ENCODE measurements at places on chromosomes 5 and 9.

DNA sequence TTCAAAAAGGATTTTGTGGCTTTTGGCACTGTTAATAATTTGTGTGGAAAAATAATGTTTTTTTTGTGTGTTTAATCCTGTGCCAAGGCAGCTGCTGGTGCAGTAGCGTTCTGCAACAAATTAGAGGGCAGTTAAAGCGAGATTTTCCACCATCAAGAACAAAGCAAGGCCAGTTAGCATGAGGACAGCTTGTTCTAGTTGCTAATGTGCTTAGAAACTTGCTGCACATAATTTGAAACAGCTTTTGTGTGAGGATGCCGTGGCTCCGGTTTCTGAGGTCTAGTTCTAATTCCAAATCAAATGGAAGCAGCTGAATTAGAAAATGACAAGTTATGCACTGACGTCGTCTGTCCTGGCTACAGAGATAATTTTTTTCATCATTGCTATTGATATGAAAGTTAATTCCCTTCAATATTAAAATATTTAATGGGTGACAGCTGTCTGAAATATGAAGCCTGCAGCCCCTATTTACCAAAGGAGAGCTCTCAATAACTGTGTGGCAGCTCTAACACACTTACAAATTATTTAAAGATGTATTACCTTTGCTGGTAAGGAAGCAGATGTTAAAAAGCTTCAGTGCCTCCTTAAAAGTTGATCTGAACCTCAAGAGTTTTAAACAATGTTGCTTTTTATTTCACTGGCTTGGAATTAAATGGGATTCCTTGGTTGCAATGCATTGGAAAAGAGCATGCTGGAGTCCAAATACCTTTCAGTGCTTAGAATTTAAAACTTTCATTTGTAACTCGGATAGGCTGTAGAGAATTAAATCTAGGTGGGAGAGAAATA lies 128.6 kb downstream of the SPATA31D1 start:
- DNase-seq: no peak

DNA sequence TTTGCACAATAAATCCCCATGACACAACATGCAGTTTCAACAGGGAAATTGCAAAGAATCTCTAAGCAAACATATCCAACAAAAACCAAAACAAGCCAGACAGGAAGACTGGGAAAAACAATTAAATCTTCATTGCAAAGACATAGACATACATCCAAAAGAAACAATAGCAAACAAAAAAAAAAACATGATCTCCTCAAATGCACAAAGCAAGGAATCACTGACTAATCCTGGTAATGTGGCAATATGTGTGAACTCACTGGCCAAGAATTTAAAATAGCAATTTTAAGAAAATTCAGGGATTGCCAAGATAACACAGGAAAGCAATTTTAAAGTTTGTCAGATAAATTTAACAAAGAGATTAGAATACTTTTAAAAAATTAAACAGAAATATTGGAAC lies 520.1 kb upstream of the SMC2 start:
- no peak for DNase-seq

DNA sequence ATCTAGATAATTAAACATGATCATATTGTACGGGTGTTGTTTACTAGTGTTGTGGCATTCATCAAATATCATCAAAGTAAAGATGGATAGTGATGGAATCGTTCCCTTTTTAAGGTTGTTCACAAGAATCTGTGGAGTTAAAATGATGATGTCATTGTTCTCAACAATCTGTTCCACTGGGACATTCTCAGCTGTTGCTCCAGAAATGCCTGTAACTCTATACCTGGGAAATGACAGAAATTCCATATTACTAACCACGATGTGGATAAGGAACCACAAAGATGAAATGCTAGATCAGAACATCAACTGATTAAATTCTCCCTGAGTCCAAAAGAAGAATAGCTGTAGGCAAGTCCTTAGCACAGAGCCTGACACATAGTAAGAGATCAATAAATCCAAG lies 38.0 kb downstream of the RIGI start:
- DNase-seq: no peak

- DNase-seq: no peak
Observed at GRCh38 chr5:35477911-35478310, 139.8 kb upstream of the SPEF2 start.

GRCh38 chr5:118193194-118193905 lies 795.0 kb downstream of the DTWD2 start:
- DNase-seq: no peak

DNA sequence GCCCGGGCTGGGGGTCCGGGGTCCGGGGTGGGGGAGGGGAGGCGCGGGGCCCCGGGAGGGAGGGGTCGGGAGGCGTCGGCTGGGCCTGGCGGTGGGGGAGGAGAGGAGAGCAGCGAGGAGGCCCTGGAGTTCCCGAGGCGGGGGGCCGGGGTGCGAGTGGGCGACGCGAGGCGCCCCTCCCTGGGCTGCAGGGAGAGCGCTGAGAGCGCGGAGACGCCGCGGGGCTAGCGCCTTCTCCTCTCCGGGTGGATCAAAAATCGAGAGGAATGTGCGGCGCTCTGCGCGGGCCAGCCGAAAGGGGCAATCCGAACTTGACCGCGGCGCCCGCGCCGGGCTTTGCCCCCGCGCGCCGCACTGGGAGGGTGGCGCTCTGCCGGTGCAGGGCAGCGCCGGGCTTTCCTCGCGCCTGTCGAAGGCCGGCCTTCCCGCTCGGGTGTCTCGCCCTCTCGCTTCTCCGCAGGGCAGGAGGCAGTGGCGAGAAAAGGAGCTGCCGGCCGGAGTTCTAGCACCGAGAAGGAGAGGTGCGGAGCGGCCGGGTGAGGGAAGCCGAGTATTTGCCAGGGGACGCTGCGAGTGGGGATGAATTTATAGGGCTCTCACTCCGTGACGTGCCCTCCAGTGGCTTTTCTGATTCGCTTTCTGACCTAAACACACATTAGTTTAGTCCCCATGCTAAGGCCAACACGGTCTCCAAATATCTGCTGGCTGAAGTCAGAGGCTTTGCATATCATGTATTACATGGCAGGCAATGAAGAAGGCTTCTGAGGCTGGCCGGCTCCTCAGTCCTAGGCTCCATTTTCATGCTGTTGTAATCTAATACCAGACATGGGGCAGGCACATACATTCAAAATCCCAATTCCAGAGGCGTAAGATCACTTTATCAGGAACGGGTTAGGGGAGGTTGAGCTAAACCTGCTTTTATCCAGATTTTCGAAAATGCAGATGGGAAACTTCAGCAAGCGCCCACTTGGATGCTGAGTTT lies 503 bp upstream of the GDNF start:
- DNase-seq: no peak

DNA sequence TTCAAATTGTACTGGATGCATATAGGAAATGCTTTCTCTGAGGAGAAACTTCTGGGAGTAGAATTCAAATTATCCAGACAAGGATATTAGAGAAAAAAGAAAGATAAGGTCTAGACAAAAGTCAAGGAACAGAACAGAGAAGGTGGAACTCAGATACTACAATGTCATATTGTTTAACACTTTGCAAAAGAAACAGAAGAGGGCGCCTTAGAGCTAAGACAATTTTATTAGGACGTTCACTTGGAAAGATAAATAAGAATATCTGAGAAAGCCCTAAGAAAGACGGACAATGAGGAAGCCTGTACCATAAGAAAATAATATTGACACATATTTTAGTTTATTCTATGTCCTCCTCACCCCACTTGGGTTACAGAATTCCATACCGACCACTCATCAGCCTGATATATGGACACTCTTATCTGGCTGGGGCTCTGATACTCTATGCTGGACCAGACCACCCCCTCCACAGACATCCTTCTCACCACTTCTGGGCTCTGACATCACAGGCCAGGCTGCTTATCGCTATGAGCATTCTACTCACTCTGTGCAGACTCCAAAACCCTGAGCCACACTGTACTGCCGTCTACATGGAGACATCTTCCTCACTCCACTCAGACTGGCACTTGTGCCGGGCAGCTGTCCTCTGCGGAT lies 9.1 kb upstream of the AK3 start:
- DNase-seq: peak; percentile 100

- peak; percentile 54 for DNase-seq
Observed at GRCh38 chr5:155616779-155617392, 603.3 kb downstream of the KIF4B start.

DNA sequence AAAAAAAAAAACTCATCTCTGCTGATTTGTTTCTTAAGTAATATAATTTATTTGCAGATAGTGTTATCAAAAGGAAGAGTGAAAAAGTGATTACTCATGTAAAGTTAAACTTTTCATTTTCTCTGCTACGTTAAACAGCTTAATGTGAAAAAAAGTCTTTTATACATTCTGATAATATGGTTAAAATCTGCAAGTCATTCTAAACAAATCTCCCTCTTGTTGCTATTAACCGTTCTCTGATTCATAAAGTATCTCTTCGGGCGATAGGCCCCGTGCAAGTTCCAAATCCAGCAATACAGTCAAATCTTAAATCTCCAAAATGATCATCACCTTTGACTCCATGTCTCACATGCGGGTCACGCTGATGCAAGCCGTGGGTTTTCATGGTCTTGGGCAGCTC lies 732.0 kb downstream of the TAF11L14 start:
- no peak for DNase-seq

DNA sequence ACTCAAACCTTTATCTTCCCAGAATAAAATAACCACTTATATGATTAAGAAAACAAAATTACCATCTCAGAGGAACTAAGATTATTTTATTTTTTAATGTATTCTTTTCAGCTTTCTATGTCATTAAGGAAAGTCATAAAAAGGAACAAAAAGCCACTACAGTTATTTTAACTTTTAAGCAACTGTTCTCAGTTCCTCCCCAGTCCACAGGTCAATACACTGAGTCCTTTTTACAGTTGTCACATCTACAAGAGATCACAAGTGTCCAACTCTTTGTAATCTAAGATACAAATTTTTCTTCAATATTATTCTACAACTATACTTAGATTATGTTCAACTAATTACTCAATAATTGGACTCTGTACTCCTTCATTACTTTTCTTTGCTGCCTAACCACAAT lies 782.8 kb upstream of the ACO1 start:
- no peak for DNase-seq

GRCh38 chr9:30075451-30076199 lies 2308.8 kb upstream of the ACO1 start:
- peak; percentile 37 for DNase-seq

DNA sequence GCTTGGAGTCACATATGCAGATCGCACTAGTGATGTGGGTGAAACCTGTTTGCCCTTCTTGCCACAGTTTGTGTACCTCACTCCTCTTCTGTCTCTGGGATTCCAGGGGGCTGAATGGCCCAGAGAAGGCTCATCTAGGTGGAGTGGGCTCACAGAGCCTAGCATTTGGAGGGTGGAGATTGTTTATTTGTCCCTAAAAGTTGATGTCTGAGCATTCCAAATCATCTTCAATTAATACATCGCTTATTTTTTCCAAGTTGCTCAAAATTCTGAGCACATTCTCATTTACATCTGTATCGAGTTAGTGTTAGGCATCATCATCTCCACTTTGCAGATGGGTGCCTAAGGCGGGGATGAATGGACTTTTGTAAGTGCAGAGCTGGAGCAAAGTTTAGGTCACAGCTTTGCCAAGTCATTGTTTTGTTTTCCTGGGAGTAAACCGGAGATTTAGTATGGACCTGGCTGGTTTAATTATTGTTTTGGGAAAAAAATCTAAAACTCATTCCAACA lies 2.0 kb downstream of the ABL1 start:
- no peak for DNase-seq

DNA sequence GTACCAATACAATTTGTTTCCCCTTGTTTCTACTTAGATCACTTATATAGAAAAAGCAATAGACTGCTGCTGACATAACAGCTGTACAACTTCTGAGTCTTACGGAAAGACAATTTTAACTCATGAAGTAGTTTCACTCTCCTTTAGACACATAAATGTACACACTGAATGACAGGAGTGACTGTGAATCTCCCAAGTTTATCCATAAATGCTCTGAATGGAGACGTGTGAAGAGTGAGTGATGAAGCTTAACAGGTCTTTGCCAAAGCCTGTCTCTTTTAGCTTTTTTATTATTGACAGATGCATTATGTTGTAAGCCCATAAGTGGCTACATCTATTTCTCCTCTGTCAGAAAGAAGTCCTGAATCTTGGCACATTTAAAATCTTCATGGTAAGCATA lies 265.9 kb downstream of the TRIM36 start:
- no peak for DNase-seq

Measured in OCI-M1 (cell line).